ENCODE measurements at places on chromosomes 16 and 17.

GRCh38 chr16:70457446-70458166, 3.2 kb downstream of the FCSK start:
- no peak for DNase-seq

GRCh38 chr17:19883537-19884215, 15.9 kb upstream of the ULK2 start:
- no peak for DNase-seq

DNA sequence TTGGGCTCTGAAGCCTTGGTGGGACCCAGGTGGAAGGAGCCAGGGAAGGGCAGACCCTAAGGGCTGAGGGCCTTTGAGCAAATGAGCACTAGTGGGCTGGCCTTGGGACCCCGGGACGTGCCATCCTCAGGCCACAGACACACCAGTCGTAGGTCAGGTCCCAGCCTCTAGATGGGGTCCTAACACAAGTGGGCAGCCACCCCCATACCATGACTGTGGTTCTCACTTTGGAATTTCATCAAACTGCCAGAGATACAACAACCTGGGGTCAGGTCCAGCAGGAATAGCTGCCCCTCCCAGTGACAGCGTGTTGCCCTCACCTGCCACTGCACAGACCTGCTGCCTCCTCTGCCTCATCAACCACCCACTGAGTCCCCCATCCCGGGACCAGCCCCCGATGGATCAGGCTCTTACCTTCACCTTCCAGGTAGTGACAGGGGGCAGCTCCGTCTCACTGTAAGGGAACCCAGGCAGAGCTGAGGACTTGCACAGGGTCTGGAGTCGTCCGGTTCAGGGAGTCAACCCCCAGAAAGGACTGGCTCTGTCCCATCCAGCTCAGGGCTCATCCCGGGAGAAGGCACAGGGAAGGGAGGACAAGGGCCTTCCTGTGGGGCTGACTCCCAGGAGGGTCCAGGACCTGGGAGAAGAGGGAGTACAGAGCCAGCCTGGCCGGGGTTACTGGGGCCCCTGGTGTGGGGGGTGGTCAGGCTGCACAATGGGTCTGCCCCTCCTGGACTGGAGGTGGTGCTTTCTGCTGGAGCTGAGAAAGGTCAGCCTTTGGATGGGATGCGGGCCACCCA, 40.0 kb downstream of the LGALS9 start:
- DNase-seq, result no peak

DNA sequence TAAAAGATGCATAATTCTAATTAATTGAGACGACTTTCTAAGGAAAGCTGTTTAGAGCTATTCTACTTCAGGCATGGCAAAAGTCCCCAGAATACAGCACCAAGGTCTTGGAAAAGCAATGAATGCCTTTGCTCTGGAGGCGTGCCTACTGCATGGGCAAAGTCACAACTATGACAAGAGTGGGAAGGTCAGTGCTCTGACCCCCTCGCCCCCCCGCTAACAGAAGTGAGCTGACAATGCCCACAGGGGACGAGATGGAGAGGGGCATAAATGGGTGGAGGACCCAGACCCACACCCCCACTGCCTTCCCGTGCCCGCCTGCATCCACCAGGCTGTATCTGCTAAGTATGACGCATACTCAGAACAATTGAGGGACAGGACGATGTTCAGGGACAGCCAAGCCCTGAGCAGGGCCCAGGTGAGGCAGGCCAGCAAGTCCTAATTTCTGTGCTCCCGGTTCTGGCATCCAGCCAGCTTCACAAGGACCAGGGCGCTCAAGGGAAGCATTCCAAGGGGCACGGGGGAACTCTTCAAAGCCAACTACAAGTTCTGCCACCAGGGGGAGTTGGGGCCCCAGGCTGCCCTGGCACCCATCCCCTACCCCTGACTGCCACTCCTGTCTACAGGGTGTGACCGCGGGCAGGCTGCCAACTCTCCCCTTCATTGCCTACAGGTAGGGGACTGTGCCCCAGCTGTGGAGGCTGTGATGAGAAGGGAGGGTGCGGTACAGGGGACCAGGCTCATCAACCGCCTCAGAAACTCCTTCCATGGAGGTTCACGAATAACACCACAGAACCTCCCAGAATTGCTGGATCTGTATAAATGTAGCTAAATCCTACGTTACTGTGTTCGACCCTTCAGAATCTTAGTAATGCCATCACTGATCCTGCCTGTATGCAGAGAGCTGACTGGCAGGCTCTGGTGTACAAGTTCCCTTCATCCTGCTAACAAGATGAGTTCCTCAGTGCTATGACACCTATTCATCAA, 20.8 kb downstream of the NPRL3 start:
- DNase-seq, result peak; percentile 72

DNA sequence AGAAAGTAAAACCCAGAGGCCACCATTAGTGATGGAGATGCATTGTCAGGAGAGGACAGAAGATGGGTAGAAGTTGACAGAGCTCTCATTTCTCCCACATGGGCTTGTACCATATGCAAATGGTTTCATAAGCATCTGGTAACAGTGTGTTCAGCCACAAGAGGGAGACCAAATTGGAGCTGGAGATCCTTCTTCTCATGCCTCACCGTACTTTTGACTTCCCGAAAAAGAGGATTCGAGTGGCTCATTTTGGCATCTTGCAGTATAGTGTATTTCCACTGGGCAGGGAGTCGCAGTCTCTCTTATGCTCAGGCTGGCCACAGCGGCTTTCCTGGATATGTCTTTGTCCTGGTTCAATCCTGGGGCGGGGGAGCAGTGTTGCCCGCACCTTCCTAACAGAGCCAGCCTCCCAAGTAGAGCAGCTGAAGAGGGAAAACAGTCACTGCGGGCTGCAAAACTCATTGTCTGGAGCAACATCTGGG, 23.8 kb downstream of the TBC1D3B start:
- peak; percentile 23 for DNase-seq
